Adrenal gland (tissue), 19 donors: ENCODE measurements at places on chromosomes 16 and 17. TPM values are rescaled to one million over a fixed set of nuclear protein-coding genes. Genes with fewer than 3 reads are reported as not detected.

TMEM235 gene
- total RNA-seq: not detected

CLEC3A gene
- total RNA-seq: not detected

TNFSF13 gene
- total RNA-seq: 32.5 TPM

CDH1 gene
- total RNA-seq: 1.0 TPM

CEP112 gene
- 9.6 TPM for total RNA-seq

CFAP119 gene
- 22.1 TPM for total RNA-seq

KRTAP2-2 gene
- total RNA-seq: not detected

TMIGD1 gene
- not detected for total RNA-seq

PRAC2 gene
- not detected for total RNA-seq

FBXO39 gene
- total RNA-seq: not detected

KCNH4 gene
- 0.19 TPM for total RNA-seq

SHISA6 gene
- 2.0 TPM for total RNA-seq
